ENCODE measurements at places on chromosomes 5 and 9.

DNA sequence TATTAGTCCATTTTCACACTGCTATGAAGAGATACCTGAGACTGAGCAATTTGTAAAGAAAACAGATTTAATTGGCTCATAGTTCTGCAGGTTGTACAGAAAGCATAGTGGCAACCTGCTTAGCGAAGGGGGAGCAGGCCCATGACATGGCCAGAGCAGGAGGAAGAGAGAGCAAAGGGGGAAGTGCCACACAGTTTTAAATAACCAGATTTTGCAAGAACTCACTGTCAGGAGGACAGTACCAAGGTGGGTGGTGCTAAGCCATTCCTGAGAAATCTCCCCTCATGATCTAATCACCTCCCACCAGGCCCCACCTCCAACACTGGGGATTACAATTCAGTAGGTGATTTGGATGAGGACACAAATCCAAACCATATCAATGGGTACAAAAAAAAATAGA is 16.8 kb upstream of the PCSK5 start:
- no peak for DNase-seq

GRCh38 chr9:109383356-109383755 is 62.5 kb upstream of the EPB41L4B start:
- no peak for DNase-seq

DNA sequence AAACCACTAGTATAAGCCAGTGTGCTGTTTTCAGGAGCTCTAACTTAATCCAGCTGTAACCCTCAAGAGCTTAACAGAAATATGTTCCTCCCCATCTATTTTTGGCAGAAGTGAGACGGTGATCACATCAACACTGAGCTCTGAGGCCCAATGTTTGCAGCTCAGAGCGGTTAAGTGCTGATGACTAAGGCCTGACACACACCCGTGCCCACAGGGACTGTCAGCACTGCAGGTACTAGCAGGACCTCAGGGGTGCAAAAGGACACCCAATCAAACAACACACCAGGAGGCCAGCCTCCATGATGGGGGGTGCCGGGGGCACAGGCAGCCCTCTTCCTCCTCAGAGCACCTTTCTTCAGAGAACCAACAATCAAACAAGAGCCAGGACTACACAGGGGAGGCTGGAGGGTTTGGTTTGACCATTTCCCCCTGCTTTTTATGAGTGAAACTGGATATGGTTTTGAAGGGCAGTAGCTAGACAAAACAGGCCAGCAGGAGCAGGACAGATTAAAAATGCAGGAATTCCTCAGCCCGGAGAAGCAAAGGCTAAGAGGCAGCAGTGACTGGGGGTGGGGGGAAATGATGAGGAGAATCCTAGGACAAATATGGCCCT is 61.3 kb downstream of the RAPGEF1 start:
- DNase-seq, result no peak

DNA sequence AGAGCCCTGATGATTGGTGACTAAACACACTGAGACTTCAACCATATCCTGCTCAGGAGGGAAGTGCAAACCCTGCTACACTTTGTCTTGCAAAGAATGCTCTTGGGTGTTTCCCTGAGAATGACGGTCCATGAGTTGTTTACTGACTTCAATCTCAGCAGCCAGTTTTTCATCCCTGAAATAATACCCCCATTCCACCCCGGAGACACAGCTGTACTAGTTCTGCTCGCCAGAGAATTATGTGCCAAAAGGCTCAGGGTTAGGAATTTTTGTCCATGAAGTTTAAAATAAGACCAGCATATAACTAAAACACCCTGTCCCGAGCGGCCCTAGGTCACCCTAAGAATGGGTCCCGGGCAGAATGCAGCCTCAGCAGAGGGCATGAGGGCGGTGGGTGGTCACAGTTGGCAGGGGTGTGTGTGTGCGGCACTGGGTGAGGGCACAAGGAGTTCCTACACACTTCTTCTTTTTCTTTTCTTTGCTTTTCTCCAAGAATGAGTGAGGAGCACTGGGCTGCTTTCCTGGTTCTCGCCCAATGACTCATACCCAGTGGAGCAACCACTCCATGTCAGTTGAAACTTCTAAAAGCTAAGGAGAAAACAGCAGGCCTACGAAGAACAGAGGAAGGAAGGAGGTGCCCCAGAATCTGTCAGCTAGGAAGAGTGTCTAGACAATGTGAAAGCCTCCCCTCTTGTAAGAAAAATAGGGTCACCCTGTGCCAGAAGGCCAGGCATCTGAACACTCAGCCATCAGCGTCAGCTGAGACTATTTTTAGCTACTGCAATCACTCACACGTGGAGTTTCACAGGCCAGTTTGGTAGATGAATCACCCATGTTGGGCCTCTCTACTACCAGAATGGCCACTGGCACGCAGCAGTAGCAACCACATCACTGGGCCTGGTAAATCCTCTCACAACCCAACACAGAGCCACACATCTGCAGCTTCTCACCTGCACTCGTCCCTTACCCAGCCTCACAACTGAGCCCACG is 105.9 kb downstream of the DPYSL3 start:
- no peak for DNase-seq

Data from stimulated activated CD4-positive, alpha-beta T cell treated with anti-CD3 and anti-CD28 coated beads, Interleukin-1b, Interleukin-23, amount 100 ng/mL, for 24 hours (primary cell).